ENCODE measurements at places on chromosomes 2 and 18.

DNA sequence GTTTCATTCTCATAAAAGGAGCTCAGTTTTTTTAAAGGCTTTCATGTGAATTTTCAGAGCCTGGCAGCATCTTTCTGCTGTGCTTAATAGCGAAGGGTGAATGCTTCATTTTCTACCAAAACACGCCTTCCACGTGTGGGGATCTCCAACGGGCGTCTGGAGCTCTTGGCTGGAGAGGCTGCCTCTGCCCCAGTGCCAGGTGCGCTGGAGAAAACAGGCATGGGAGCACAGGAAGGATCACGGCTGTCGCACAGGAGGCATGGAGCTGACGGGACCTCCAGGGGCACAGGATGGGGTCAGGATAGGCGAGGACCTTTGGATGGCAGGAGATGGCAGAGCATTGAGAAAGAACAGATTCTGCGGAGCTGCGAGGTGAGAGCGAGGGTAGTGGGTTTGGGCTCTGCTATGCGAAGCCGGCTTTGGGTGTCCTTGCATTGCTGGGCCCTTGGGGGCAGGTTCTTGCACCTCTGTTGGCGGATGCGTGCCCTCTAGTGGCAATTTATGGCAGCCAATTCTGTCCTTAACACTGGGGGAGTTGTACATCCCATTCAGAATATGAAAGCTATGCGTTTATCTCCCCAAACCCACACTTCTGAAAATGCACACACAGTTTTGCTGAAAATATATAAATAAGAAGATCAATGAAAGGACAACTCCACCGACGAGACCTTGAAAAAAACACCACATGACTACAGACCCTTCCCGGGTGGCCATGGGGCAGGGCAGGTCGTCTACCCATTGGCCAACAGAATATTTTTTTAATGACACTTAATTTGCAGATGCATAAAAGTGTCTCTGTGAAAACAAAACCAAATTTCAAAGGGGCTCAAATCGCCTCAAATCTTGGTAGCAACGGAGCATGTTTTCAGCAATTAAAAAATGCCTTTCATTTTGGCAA, 90.4 kb upstream of the SLC35G4 start:
- DNase-seq: no peak
- H3K4me3 ChIP-seq: no peak overlapping the region
- no peaks in the 10 kb centered on the region for H3K36me3 ChIP-seq
- H3K27me3 ChIP-seq: no peaks in the 10 kb centered on the region
- H3K4me1 ChIP-seq: no peaks in the 10 kb centered on the region

DNA sequence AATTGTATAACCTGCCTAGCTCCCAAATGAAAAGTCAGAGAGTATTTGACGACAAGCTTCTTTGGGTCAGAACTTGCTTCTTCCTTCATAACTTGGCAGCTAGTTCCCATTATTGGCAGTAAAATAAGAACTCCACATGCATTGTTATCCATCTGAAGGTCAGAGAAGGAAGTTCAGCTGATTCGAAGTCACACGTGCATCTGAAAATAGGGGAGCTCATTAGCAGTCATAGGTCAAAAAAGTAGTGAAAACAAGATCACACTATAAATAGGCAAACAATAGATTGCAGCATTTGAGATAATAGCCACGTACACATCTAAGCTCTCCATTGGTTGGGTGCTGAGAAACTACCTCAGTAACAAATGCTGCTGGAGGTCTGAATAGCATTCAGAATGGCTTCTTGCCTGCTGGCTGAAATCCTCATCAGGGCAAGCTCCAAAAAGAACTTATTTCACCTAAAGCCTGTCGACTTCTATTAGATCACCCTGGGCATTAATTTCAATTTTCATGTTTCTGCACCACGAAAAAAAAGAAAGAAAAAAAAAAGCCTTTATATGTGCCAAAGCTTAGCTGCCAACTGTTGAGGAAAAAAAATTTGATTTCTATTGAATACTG, 1492.9 kb upstream of the CELF4 start:
- no peak overlapping the region for H3K4me3 ChIP-seq
- H3K27me3 ChIP-seq: no peaks in the 10 kb centered on the region
- H3K27ac ChIP-seq: no peak overlapping the region
- H3K4me1 ChIP-seq: no peaks in the 10 kb centered on the region
- no peaks in the 10 kb centered on the region for H3K36me3 ChIP-seq
- DNase-seq: no peak

DNA sequence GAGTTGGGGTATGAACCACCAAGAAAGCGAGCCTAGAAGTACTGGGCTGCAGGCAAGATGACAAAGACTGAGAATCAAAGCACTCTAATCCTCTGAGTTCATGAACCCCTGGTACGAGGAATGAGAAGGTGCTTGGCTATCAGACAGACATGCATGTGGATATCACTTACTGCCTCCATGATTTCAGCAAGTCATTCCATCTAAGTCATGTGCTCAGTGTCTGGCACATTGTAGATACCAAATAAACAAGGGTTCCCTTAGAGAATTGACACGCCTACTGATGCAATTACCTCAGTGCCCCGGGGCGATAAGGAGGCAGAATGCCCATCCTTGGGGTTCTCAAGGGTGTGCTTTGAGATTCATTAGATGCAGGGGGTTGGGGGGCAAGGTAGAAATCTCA, 125.6 kb upstream of the PKDCC start:
- H3K27me3 ChIP-seq: no peaks in the 10 kb centered on the region
- no peak overlapping the region for H3K27ac ChIP-seq
- no peak overlapping the region for H3K4me3 ChIP-seq
- no peaks in the 10 kb centered on the region for H3K36me3 ChIP-seq
- H3K4me1 ChIP-seq: no peaks in the 10 kb centered on the region
- DNase-seq: no peak

- no peak overlapping the region for H3K27ac ChIP-seq
- H3K27me3 ChIP-seq: no peaks in the 10 kb centered on the region
- H3K4me3 ChIP-seq: no peak overlapping the region
- H3K4me1 ChIP-seq: no peaks in the 10 kb centered on the region
- no peak for DNase-seq
Measured at GRCh38 chr2:201618744-201619662, 24.3 kb downstream of the TMEM237 start.

DNA sequence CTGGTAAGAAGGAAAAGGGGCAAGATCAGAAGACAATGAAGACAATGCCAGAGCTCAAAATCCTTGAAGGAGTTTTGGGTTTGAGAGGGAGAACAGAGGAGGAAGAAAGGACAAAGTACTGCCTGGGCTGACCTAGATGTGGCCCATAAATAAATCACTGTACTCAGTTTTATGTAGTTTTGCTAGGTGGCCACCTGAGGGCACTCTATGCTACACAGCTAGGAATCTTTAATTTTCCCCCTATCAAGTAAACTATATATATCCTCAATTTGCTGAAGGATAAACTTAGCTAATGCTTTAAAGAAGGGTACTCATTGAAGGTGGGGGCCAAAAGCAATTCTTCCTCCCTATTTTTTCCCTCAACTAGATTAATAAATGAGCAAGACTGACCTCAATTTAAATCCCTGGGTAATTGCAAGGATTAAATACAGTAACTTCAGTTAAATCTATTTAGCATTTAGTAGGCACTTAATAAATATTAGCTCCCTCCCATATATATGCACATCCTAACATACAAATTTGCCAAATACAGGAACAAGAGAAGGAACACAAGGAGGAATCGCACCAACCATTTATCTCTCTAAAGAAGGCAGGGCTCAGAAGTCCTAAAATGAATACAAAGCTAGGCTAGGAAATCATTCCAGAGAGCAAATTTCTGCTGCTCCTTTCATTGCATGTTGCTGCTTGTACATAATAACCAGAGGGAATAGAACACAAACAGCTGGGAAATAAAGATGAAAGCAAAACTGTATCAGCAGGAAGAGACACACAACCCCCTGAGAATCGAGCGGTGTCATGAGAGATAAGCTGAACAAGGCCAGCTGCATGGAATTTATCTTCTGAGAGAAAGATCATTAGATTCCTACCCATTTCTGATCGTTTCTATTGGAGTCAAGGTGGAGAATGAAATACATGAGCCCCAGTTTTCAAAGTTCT, 540.1 kb downstream of the NRXN1 start:
- no peaks in the 10 kb centered on the region for H3K27me3 ChIP-seq
- H3K4me3 ChIP-seq: no peak overlapping the region
- H3K27ac ChIP-seq: no peak overlapping the region
- DNase-seq: no peak
- H3K4me1 ChIP-seq: no peaks in the 10 kb centered on the region

DNA sequence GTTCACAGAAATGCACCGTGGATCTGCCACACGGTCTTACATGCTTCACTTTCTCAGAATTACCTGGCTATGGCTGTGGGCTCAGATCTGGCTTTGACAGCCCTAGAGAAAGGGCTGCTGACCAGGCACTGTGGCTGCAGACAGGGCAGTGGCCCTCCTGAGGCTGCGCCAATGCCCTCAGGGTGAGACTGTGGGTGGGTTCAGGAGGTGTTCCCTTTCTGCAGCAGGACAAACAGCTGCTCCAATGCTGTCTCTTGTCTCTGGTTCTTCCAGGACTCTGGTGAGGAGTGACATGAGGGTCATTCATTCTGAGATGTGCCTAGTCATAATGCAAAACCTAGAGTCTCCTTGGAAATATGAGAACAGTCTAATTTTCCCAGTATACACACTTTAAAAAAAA, 90.5 kb upstream of the SMIM21 start:
- DNase-seq: no peak
- H3K27me3 ChIP-seq: no peaks in the 10 kb centered on the region
- H3K27ac ChIP-seq: no peak overlapping the region
- no peaks in the 10 kb centered on the region for H3K4me1 ChIP-seq

DNA sequence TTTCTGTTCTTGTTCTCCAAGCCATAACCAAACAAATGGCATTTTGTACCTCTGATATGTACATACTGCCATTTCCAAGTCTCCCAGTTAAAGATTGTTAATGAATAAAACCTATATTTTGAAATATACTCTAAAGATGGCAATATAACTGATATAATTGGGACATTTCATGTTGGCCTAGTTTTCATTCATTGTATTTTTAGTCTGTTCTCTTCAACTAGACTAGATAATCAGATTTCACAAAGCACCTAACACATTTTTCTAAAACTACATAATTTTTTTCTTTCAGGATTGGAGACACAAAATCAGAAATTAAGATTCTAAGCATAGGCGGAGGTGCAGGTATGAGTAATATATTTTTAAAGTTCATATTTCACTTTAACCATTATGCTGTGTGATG, 5.6 kb downstream of the HNMT start:
- H3K36me3 ChIP-seq: no peaks in the 10 kb centered on the region
- H3K27me3 ChIP-seq: no peaks in the 10 kb centered on the region
- DNase-seq: no peak
- H3K27ac ChIP-seq: no peak overlapping the region
- no peak overlapping the region for H3K4me3 ChIP-seq

- no peaks in the 10 kb centered on the region for H3K4me1 ChIP-seq
- no peak overlapping the region for H3K27ac ChIP-seq
- no peaks in the 10 kb centered on the region for H3K27me3 ChIP-seq
- H3K36me3 ChIP-seq: no peaks in the 10 kb centered on the region
Measured at GRCh38 chr2:109638795-109639194, 24.6 kb downstream of the SOWAHC start.

- H3K4me1 ChIP-seq: no peaks in the 10 kb centered on the region
- DNase-seq: peak; percentile 48
- H3K36me3 ChIP-seq: no peaks in the 10 kb centered on the region
- no peaks in the 10 kb centered on the region for H3K27me3 ChIP-seq
- H3K4me3 ChIP-seq: no peak overlapping the region
- H3K27ac ChIP-seq: no peak overlapping the region
Measured at GRCh38 chr2:236343400-236344161, 79.4 kb upstream of the ASB18 start.

GRCh38 chr2:230938098-230938497, 13.1 kb upstream of the GPR55 start:
- H3K27ac ChIP-seq: no peak overlapping the region
- H3K4me3 ChIP-seq: no peak overlapping the region
- no peak for DNase-seq
- H3K36me3 ChIP-seq: no peaks in the 10 kb centered on the region

- no peak overlapping the region for H3K27ac ChIP-seq
- H3K4me1 ChIP-seq: no peaks in the 10 kb centered on the region
- no peak for DNase-seq
- H3K36me3 ChIP-seq: no peaks in the 10 kb centered on the region
Measured at GRCh38 chr2:131641414-131642206, 113.9 kb downstream of the CCDC74A start.

DNA sequence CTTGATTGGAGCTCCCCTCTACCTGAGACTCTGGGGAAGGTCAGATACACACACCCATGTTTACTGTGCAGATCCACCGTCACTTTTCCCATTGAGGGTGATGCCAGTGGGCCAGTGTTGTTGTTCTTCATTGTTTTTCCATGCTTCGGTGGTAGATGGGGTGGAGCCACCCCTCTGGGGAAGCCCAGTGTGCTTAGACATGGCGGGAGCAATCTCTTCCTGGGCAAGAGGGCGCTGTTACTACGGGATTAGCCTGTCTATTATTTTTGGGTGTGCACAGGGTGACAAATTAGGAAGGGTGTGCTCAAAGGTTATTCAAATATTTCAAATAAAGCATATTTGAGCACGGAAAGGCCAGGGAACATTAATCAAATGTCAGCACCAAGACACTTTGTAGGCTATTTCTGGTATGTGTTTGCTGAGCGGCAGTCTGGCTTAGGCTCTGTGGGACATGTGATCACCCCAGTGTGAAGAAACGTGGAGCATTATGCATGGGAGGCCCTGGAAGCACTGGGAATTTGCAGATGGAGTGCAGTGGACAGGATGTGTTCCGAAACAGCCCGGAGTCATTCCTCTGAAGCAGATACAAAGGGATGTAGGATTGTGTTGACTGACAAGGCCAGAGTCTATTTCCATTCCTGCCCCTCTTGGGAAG, 34.8 kb upstream of the SMIM21 start:
- H3K27ac ChIP-seq: no peak overlapping the region
- no peak for DNase-seq
- no peaks in the 10 kb centered on the region for H3K36me3 ChIP-seq
- no peaks in the 10 kb centered on the region for H3K4me1 ChIP-seq
- H3K27me3 ChIP-seq: peaks cover 4% of the 10 kb centered on the region

Data from naive thymus-derived CD4-positive, alpha-beta T cell (primary cell).